Stimulated activated CD4-positive, alpha-beta T cell treated with anti-CD3 and anti-CD28 coated beads, Interleukin-1b, Interleukin-23, amount 100 ng/mL, for 24 hours (primary cell): ENCODE measurements at places on chromosomes 4 and X.

DNA sequence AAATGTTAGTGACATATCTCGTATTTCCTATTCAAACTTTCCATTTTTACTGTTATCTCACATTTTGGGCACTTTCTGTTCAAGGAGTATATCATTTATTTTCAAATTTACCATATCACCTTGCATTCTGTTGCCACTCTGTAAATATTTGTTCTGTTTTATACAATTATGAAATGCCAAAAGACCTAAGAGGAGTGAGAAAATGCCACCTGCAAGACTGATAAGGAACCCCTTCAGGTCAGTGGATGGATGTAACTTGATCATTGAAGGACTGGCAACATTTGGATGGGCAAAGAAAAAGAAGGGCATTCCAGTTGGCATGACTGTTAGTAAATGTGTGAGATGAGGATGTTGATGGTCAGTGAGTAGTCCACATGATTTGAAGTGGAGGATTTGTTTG, 79.1 kb downstream of the OTC start:
- no peak for DNase-seq

DNA sequence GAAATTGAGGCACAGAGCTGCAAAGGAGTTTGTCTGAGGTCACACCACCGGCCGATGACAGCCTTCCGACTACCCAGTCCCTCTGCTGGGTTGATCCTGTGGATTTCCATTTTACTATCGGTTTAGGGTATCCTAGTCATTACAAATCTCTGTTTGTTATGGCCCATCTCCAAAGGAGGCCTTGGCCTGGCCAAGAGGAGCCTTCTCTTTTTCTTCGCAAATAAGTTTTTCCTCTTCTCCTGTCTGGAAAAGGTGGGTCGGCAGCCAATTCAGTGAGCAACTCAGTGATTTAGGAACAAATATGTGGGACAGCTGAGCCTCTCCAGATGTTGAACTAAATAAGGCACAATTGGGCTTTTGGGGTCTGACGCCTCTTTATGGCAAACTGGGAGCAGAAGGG, 169.2 kb upstream of the RBPJ start:
- DNase-seq, result no peak

DNA sequence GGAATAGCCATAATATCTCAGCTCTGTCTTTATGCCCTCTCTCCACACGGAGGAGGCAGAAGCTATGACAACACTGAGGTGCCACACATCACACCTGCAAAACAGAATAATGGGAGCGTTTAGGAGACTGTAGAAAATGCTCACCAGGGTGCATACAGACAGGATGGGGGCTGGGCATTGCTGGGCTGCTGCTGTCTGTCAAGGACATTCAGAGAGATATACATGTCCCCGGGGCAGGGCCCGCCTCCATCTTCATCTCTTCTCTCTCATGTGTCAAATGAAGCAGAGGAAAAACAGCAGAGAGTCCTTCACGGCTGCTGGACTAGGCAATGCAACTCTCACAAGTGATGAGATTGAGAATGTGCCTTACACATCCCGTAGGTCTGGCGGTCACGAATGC, 65.3 kb upstream of the DHRSX start:
- DNase-seq, result no peak

- no peak for DNase-seq
Measured at GRCh38 chrX:119045884-119046283, 26.9 kb upstream of the CT47C1 start.

GRCh38 chrX:15014281-15014680, 141.1 kb downstream of the MOSPD2 start:
- DNase-seq, result no peak
